Activated CD8-positive, alpha-beta memory T cell treated with anti-CD3 and anti-CD28 coated beads for 1 hour (primary cell): ENCODE measurements at places on chromosomes 11 and 22.

DNA sequence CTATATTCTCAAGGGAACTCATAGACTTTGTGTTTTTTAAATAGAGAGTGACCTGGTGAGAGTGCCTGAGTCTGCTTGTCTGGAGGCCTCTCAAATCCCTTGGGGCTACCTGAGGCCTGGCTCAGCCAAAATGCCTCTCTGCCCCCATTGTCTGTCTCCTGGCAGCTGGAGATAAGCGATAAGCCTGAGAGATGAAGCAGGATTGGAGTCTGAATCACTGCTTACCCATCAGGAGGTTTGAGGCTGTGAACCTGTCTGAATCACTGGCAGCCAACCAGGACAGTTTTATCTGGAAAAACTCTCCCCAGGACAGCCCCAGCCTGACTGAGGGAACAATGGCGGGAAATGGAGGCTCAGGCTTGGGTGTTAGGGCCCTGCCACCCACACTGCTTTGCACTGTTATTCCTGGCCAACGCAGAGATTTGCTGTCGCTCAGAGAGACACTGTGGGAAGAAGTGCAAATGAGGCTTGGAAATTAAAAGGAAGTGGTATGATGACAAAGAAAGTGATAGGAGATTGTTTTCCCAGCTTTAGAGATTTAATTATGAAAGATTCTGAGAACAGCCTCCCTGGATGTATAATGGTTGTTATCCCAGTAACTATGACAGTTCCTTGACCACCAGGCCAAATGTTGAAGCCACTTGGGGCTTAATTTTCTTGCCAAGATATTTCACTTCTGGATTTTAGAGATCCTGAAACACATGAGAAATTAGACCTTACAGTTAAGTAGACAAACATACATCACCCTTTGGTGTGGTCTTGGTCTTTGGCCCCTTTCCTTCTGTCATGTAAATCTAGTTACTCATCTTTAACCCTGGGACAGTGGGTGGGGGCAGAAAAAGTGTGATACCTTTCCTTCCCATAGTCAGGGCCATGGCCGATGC is 102.1 kb downstream of the RASSF10 start:
- no peak for DNase-seq

GRCh38 chr11:120381401-120381800 is 45.2 kb downstream of the ARHGEF12 start:
- no peak for DNase-seq

- no peak for DNase-seq
Observed at GRCh38 chr11:69298267-69299022, 4.5 kb downstream of the MYEOV start.

DNA sequence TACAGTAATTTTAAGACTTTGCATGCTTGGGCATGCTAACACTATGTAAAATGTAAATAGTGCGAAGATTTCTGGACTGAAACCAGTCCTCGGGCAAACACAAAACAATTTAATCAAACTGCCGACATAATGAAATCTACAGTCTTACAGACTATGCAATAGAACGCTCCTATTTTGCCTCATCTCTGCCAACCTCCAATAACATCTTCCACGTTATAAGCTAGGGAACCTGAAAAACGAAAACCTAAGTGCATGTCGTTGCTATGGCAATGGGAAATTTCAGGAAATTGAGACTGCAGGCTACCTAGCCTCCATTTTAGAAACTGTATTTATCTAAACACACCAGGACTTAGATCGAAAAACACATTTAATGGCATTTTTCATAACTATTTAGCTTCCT is 1.1 kb downstream of the CSTF3 start:
- DNase-seq, result no peak

- DNase-seq, result peak; percentile 86
Observed at GRCh38 chr11:536841-537621, at the start of gene LRRC56. Gene LRRC56, plus strand, starts transcription at chr11:537527. Its CDS starts 3,158 bp downstream, at chr11:540685.

GRCh38 chr11:40797981-40798380 is 661.5 kb downstream of the LRRC4C start:
- no peak for DNase-seq
